ENCODE measurements at places on chromosomes 16 and 17.
A peak's percentile ranks its signal among the peaks of the same experiment; 100 is the strongest.

DNA sequence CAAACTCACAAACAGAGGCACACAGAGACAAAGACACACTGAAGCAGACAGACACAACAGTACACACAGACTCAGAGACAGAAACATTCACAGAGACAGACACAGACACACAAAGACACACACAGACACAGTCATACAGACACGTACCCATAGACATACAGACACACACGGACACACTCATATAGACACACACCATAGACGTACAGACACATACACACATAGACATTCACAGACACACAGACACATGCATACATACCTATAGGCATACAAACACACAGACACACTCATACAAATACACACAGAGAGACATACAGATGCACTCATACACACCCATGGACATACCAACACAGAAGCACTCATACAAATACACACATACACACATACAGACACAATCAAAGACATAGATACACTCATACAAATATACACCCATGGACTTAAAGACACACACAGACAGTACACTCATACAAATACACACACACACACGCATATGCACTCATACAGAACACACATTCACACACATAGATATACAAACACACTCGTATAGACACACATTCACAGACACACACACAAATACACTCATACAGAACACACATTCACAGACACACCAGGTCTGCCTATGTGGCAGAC is 19.9 kb upstream of the MRTFB start:
- DNase-seq, result no peak

GRCh38 chr16:70391881-70392481 is 45.3 kb downstream of the DDX19A start:
- DNase-seq, result no peak

DNA sequence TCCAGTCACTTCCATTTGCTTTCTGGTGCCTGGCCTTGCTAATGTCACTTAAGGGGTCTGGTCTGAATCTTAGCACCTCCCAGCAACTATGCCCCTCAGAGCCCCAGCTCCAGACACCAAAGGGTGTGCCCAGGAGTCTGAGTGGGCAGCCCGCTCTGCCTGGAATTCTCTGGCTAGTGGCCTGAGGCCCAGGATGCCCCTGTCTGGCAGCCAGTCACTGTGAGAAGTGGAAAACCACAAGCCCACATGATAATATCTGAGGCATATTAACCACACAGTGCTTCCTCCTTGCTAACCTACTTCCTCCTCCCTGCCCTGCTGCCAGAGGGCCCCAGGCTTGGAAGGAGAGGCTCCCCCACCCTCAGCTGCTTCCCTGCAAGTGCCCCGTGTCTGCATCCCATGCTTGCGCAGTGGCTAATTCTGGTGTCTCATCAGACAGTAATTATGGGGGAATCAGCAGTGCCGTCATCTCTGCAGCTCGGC is 14.0 kb downstream of the SRCIN1 start:
- no peak for DNase-seq

DNA sequence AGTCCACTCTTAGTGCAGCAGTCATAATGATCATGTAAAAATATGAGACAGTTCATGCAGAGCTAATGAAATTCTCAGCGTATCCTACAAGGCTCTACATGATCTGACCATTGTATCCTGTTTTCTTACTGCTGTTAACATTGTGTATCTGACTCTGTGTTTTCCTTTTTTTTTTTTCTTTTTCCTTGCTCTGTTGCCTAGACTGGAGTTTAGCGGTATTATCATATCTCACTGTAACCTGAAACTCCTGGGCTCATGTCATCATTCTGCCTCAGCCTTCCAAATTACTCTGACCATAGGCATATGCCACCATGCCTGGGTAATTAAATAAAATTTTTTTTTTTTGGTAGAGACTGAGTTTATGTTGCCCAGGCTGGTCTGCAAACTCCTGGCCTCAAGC is 12.1 kb downstream of the DUS2 start:
- no peak for DNase-seq

DNA sequence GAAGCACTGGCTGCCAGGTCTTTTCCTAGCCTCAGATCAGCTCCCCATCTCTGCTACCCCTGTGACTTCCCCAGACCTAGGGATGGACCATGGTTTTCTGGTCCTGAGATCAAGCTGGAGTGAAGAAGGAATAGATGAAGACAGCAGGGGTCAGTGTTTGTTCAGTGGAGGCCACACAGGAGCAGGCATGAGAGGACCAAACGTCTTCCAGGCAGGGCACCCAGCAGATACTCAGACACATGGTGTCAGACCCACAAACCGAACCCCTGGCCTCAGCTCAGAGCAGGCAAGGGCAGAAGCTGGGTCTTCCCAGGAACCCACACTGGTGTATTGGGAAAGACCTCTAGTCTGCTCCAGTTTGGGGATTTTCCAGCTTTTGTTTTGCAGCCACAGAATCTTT is 189.7 kb downstream of the IRX5 start:
- peak; percentile 36 for DNase-seq

DNA sequence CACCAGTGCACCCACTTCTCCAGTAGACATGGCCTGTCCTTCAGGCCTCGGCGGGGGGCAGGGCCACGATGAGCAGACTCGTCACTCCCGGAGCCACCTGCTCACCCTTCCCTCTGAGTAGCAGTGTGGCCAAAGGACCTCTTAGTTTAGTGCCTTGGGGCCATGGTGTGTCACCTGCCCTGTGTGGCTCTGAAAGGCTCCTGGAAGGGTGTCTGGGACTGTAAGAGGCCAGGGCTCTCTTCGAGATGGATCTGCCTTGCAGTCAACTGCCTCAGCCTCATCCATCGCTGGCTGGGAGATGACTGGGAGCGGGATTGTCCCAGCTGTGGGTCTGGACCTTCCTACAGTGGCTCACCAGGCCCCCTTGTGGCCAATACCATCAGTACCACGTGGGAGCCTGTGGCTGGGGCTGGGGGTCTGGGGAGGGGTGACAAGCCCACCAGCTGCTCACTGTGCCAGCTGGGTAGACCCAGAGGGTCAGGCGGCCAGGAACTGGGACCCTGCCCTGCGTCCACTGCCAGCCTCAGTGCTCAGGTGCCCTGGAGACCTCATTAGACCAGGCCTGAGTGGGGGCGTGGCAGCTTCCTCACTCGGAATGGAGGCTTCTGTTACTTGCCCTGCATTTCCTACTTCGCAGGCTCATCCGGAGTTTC is 133.4 kb downstream of the OR1D5 start:
- peak; percentile 41 for DNase-seq

- no peak for DNase-seq
Observed at GRCh38 chr17:65966072-65966695, 225.7 kb downstream of the CEP112 start.

DNA sequence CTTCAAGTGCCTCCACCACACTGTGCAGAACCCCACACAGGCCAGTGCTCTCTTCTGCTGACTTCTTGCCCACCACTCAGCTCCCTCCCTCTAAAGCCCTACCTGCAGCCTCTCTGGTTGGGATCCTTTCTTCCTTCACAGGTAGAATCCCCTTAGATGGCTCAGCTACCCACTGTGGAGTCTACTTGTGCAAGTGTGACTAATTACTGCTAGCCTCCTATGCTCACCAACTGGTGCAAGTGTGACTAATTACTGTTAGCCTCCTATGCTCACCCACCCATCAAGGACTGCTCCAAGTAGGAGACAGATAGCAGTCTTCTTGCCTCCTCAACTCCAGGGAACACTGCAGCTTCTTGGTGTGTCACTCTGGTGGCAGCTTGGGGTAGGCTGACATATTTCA is 43.6 kb downstream of the TEX14 start:
- DNase-seq, result no peak

DNA sequence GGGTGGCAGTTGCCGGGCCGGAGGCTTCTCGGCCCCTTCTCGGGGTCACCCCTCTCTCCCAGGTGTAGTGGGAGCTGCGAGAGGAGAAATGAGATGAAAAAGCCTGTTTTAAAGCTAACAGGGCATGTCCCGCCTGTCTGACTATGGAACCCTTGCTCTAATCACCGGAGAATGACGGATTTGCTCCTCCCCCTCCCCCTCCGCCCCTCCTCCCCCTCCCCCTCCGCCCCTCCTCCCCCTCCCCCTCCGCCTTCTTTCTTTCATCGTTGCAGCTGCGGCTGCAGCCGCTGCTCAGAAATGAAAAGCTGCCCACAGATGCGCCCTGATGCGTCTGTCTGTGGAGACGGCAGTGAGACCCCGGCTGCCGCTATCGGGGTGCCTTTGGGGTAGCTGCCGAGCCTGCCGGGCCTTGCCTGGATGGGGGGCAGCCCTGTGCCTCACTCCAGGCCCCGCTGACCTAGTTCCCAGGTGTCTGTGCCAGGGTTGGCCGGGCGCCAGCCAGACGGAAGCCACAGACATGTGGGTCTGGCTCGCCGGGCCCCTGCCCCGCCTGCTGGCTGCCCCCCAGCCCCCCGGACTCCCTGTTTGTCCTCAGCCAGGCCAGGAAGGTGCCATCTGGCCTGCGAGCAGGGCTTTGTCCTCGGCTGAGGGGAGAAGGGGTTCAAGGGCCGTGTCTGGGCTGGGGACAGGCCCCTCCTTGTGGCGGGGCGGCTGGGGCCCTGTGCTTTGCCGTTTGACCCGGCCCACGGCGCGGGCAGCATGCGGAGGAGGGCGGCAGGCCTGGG is 37.7 kb downstream of the GINS2 start:
- DNase-seq, result peak; percentile 74

GRCh38 chr17:43104665-43105064 is 20.5 kb downstream of the BRCA1 start:
- no peak for DNase-seq

- no peak for DNase-seq
Observed at GRCh38 chr16:88763502-88764053, 21.4 kb downstream of the PIEZO1 start.

- DNase-seq, result no peak
Observed at GRCh38 chr17:82041144-82041814, 3.8 kb upstream of the DCXR start.

DNA sequence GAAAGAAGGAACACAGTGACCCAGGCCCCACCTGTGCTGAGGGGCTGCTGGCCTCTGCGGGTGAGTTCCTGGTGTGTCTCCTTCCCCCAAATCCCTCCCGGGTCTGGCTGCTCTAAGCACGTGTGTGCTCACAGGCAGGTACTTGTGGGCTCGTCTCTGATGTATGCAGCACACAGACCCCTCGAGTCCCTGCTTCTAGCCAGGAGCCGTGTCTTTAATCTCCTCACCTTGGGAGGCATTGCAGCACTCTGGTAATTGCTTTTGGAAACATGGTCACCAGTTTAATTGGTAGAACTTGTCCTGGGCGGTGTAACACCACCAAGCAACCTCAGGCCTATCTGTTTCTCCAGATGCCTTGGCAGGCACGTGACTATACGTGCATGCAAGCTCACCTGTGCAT is 8.8 kb upstream of the RPL38 start:
- DNase-seq, result no peak

DNA sequence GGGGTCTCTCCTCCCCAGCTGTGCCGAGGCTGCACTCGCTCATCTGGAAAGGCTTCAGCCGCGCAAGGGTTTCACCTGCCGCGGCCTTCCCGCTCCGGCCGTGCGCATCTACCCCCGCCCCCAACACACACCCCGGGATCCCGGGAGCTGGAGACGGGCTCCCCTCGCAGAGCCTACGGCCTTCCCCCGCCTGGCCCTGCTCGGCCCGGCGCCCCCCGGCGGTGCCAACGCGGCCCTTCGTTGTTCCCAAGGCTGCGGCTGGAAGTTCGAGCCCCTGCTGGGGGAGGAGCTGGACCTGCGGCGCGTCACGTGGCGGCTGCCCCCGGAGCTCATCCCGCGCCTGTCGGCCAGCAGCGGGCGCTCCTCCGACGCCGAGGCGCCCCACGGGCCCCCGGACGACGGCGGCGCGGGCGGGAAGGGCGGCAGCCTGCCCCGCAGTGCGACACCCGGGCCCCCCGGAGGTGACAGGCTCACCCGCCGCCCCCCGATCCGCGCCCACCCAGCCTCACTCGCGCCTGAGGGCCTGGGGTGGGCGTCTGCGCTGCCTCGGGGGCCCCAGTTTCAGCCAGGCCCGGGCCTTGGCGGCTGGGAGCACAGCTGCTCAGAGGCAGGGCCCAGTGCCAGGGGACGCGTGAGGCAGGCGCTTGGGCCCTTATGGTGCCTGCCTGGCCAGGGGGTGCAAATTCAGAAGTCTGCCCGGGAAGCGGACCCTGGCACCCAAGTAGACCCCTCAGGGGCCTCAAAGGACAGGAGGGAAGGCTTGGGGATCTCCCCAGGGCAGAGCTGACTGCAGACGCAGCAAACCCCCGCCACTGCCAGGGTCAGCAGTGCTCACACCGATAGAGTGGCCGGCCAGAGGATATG is 11.2 kb downstream of the GALK1 start:
- DNase-seq, result peak; percentile 86
